ENCODE measurements at places on chromosomes 12 and 14. TPM values are rescaled to one million over a fixed set of nuclear protein-coding genes. Genes with fewer than 3 reads are reported as not detected.

- no peak for DNase-seq
These were observed 33.5 kb downstream of the JDP2 start for GRCh38 chr14:75461303-75461702.

- DNase-seq, result no peak
These were observed 242.5 kb upstream of the ARHGAP5 start for GRCh38 chr14:31834616-31835015.

- DNase-seq, result no peak
These were observed 50.0 kb downstream of the SOCS2 start for GRCh38 chr12:93622485-93622884.

DNA sequence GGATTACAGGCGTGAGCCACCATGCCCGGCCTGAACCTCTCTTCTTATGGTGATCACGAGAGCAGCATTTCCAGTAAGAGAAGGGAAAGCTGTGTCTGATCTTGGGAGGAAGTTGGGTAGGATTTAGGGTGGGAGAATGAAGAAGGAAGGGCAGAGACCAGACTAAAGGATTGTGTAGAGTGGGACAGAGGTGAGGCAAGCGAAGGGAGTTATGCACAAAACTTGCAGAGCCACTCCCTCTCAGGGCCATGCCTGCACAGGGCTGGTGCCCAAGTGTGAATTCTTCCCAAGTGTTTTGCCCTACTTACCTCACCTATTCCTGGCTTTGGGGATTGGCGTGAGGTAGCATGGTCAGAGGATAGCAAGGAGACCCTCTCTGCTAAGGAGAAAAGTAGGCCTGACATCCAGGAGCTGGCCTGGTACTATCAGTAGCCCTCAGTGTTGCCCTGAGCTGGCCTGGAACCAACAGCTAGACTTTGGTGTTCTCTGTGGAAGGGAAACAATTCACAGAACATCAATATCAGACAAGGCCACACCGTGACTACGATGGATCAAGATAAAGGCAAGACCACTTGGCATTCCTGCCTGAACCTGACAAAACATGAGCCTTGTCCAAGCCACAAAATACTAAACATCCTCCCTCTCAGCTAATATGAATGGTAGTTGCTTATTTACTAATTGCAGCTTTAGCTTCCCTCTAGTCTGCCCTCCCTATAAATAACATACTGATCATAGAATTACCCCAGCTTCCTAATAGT, 201.0 kb upstream of the AMIGO2 start:
- no peak for DNase-seq

HOXC4 gene
- 0.29 TPM for total RNA-seq

DNA sequence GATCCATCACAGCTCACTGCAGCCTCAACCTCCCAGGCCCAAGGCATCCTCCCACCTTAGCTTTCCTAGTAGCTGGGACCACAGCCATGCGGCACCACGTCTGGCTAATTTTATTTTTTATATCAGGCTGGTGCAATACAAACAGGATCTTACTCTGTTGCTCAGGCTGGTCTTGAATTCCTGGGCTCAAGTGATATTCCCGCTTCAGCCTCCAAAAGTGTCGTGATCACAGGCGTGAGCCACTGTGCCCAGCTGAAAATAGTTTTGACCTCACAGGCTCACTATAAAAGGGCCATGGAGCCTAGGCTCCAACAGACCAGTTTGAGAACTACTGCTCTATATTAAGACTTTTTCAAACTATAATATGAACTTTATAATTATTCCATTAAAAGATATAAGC, 37.3 kb downstream of the SNX6 start:
- peak; percentile 69 for DNase-seq
